ENCODE measurements at places on chromosomes 3 and 15.

DNA sequence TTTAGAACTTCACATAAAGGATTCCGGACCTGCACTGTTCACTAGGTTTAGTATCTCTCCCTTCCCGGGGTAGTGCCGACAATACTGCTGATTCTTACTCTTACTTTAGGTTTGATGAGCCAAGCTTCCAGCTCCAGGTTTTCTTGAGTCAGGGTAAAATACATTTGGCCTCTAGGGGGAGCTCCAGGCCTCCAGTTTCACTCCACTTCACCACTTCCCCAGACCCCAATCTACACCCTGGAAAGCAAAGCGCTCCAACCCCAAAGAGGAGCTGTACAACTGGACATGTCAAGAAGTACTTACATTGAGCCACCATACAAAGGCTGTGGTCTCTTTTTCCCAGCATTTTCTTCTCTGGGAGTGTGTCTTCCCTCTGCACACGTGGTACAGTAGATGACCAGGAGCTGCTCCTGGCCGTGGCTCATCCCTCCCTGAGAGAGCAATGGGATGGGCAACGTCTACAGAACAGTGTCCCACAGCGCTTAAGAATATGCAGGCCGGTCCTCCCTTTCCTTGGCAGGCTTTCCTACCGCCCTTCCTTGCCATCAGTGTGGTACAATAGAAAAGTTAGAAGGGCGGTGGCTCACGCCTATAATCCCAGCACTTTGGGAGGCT is 93.9 kb upstream of the CCDC80 start:
- peak; percentile 60 for DNase-seq

- DNase-seq, result no peak
Observed at GRCh38 chr3:66477856-66478255, 23.0 kb downstream of the LRIG1 start.

DNA sequence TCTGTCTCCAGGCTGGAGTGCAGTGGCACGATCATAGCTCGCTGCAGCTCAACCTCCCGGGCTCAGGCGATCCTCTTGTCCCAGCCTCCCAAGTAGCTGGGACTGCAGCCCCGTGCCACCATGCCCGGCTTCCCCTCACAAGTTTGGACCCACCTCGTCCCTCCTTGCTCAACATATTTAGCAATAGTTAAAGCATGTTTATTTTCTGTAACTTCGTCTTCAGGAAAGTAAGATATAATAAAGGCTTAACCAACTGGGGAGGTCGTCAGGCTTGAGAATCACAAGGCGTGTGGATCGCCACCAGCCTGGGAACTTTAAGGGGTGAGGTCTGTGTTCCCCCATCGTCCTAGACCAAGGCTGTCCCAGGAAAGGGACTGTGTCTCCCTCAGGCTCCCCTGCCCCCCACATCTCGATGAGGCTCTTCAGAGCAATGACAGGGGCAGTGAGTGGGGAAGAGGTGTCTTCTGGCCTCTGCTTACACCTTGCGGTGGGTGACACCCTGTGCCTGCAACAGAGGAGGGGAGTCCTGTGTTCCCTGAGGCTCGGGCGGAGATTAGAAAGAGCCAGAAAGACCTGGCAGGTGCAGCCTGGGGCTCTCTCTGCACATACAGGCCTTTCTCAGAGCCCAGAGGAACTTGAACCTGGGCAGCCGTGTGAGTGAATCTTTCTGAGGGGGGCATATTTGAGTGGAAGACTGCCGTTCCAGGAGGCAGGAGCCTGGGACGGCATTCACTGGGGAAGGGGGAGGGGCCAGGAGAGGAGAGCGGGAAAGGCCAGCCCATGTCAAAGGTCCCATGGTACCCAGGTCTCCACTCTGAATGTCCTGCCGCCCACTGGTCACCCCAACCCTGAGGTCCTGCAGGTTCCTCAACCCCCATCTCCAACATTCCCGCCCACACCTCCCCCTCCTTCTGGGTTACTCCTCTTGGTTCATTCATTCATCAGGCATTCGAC is 152.3 kb downstream of the SMAD6 start:
- DNase-seq, result no peak

- no peak for DNase-seq
Observed at GRCh38 chr3:134427400-134428111, 53.3 kb upstream of the AMOTL2 start.

- DNase-seq, result no peak
Observed at GRCh38 chr3:195302431-195302830, 31.5 kb upstream of the XXYLT1 start.
